ENCODE measurements at places on chromosomes 11 and 22.

GRCh38 chr22:31279327-31279669 lies 13.0 kb downstream of the PIK3IP1 start:
- DNase-seq: no peak

DNA sequence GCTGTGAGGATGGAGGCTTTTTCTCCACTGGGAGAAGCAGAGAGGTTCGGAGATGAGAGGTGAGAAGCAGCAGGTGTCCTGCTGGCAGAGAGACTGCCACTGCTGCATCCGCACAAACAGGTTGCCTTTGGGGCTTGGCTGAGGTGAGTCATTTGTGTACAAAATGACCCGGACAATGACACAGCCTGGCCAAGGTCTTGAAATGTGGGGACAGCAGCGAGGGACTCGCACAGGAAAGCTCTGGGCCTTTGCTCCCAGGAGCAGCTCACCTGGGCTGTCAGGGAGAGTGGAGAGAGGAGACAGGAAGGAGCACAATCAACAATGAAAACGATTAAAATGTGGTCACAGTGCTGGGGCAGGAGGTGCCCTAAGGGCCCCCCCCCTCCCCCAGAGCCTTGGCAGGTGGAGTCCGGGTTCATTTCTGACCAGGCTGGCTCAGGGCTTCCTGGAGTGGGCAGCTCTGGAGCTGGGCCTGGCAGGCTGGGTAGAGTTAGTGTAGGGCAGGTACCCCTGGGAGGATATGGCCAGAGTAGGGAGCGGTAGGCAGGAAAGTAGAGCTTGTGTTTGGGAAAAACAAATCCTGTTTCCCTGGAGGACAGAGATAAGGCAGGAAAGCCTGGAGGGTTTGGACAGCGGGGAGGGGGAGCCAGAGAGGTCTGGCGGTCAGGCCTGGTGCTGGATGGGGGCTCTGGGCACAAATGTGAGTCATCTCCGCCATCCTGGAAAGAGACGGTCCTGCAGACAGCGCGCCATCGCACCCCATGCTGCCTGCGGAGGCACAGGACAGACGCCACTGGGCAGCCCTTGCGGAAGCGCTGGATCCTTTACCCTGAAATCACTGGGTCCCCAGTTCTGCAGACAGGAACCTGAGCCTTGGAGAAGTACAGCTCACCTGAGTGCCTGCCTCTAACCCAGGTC lies 37.8 kb upstream of the CELSR1 start:
- DNase-seq: no peak

DNA sequence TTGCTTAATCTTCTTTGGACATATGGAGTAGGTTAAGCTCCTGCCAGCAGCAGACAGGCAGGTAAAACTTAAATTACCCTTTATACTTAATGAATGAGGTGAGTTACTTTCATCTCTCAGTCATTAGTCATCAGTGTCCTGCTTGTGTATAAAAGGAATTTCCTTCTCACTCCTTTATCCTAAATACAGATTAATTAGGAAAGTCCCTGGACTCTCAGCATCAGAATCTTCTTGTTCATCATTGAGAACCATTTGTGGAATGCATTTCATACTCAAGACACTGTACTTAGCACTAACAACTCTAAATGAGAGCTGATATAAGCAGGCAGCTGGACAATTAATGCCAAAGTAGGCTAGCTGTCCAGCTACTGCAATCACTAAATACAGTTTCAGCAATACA lies 630.4 kb downstream of the METTL15 start:
- DNase-seq: no peak

- no peak for DNase-seq
Observed at GRCh38 chr22:49699928-49700498, 127.7 kb downstream of the BRD1 start.

DNA sequence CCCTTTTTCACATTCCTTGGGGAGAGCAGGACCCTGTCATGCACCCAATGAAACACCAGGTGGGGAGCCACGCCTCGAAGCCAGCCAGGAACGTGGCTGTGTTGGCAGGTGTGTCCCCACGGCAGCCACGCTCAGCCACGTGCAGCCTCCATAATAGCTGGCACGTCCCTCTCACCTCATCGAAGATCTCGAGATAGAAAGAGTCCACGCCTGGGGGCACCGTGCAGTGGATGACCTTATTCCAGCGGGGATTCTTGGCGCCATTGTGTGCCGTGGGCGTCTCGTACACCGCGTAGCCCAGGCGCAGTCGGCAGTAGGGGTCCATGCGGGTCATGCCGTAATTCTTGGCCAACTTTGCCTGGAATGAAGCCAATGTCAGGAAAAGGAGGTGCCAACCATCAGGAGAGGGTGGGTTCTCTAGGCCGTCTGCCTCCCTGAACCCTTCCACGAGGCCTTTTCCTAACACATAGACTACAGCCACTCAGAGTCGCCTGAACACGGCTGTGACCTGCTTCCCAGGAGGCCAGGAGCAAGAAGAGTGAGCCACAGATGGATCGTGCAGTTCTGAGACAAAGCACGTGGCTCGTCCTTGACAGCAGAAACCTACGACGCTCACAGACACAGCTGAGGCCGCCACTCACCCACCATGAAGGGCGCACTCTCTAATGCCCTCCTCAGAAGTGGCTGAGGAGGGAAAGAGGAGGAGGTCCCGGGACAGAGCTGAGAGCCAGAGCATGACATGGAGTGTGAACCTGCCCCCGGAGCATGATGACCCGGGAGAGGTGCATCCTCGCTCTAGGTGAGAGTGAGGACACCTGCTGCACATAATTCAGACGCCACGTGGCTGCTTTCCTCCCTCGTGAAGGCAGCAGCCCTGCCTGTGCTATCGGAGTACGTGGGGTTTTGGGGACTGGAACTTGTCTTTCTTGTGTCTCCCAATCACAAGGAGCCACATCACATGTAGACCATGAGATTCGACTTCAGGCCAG lies 19.1 kb downstream of the TOLLIP start:
- no peak for DNase-seq

GRCh38 chr11:117838901-117839300 lies 14.4 kb upstream of the FXYD2 start:
- DNase-seq: no peak

- no peak for DNase-seq
Observed at GRCh38 chr11:11070976-11071375, 213.1 kb upstream of the ZBED5 start.

- DNase-seq: no peak
Observed at GRCh38 chr11:118895093-118896039, 11.7 kb downstream of the CXCR5 start.

- DNase-seq: no peak
Observed at GRCh38 chr11:19326499-19326898, 85.8 kb upstream of the E2F8 start.

DNA sequence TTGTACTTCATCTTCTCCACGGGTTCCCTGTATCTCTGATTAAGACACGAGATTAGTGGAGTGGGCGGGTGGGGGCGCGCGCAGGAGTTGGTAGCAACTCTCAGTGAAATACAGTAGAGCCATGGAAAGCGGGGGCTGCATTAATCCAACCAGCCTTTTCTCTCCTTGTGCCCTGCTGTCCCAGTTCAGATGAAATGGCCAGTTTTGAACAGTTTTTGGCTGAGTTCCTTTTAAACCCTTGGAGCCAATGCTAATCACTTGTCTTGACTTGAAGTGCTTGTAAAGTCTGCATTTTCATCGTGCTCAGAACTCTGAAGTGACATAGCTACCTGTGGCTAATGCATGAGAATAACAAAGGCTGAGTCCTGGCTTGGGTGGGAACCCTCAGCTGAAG lies 734 bp upstream of the TMEM123 start:
- no peak for DNase-seq

GRCh38 chr11:111230122-111230465 lies 15.4 kb upstream of the POU2AF2 start:
- no peak for DNase-seq

- no peak for DNase-seq
Observed at GRCh38 chr22:43292630-43293018, 50.5 kb downstream of the SCUBE1 start.

GRCh38 chr22:32810555-32811133 lies 9.1 kb downstream of the TIMP3 start:
- DNase-seq: no peak

DNA sequence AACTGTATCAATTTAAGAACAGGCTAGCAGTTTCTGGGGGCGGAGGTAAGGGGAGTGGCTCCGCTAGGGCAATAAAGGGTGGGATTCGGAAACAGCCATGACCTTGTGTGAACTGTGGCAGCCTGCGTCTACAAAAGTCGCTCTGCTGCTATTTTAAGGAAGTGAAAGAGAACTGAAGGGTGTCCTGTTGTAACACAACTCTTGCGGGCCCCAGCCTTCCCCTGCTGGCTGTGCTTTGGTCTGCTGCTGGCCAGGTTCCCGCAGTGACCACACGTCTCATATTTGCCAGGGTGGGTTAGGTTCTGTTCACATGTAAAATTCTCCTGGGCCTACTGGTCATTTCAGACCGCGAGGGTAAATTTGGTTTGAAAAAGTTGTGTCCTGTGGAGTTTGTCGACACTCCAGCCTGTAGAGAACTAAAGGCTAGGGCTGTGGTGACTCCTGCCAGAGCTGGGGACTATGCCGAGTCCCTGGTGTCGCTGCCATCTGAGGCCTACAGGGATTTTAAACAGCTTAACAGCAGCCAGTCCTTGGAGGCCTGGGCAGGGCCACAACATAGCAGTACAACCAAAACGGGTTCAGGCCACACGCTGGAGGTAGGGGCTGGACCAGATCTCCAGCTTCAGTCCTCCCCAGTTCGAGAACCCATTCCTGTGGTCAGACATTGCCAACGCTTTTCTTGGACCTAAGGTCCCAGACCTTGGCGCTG lies 1.1 kb upstream of the PPFIBP2 start:
- DNase-seq: peak; percentile 94

DNA sequence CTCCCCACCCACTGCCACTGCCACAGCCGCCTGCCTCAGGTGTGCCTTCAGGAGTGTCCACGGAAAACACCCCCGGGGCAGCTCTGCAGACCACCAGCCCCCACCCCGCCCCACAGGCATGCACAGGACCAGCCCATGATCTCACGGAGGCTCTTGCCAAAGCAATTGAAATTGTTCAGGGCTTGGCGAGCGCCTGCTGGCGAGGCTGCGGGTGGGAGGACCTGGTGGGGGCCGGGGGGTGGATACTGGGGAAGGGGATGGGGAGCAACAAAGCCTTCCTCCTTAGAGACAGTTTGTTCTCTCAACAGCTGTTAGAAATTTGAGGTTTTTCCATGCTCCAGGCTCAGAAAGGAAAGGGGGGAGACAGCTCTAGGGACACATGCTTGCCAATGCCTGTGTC lies 274.7 kb downstream of the MN1 start:
- no peak for DNase-seq

GRCh38 chr22:17060126-17060525 lies 24.7 kb upstream of the IL17RA start:
- DNase-seq: no peak

GRCh38 chr11:72112978-72113808 lies 698 bp upstream of the ANAPC15 start:
- DNase-seq: no peak

GRCh38 chr22:41181349-41182241 lies 23.5 kb upstream of the L3MBTL2 start:
- no peak for DNase-seq

DNA sequence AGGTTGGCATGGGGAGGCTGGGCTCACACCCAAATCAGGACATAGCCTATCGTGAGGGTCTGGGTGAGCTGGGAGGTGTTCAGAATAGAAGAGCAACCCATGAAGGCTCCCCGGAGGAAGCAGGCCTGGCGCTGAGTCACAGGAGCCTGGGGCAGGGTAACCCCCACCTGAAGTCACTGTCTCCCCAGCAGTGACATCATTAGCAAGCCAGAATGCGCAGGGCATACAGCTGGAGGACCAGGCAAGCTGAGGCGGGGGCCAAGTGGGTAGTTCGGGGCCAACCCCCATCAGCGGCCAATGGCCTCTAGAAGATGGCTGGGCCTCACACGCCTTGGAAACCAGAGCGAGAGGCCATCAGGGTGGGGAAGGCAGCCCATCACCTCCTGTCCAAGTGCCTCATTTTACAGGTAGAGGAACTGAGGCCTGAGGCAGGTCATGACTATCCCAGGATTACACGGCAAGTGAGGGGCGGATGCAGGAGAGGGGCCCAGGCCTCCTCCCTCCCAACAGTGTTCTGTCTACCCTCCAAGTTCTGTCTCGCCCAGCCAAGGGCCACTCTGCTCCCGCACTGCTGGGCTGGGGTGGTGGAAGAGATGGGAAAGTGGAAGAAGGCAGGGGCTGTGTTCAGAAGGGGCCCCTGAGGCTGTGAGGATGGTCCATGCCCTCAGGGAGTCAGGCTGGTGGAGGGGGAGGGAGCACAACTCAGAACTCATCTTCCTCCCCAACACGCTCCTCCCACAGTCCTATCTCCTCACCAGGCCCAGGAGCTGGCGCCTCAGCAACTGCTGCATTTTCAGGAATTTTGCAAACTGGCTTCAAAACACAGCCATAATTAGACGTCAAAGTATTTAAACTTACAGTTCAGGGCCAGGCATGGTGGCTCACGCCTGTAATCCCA lies 24.6 kb downstream of the RPL3 start:
- DNase-seq: no peak

DNA sequence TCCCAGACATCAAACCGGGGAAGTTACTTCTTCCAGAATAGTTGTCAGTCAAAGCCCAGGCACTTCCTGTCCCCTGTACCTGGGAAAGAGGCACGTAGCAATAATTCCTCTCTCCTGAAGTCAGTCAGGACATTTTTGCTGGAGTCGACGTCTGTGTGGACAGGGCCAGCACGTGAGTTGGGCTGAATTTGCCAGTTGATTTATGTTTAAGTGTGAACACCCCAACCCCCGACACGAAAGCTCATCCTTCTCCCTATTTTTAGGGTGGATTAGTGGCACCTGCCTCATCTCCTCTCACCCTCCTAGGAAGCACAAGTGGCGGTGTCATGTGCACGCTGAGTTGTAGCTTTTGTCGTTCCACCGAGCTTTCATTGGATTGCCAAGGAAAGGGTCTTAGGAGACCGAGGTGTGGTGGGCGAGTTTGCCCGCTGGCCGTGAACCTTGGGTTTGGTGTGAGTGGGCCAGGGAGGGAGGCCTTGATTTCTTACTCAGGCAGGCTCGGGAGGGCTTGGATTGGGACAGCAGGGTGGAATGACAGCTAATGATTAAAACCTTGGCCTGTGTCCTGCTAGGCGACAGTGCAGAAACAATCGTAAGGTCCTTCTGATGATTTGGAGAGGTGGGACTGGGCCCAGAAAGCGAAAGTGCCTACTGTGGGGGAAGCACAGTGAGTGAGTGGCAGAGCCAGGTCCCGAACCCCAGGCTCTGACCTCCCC lies 87.0 kb upstream of the CRYBB3 start:
- no peak for DNase-seq

DNA sequence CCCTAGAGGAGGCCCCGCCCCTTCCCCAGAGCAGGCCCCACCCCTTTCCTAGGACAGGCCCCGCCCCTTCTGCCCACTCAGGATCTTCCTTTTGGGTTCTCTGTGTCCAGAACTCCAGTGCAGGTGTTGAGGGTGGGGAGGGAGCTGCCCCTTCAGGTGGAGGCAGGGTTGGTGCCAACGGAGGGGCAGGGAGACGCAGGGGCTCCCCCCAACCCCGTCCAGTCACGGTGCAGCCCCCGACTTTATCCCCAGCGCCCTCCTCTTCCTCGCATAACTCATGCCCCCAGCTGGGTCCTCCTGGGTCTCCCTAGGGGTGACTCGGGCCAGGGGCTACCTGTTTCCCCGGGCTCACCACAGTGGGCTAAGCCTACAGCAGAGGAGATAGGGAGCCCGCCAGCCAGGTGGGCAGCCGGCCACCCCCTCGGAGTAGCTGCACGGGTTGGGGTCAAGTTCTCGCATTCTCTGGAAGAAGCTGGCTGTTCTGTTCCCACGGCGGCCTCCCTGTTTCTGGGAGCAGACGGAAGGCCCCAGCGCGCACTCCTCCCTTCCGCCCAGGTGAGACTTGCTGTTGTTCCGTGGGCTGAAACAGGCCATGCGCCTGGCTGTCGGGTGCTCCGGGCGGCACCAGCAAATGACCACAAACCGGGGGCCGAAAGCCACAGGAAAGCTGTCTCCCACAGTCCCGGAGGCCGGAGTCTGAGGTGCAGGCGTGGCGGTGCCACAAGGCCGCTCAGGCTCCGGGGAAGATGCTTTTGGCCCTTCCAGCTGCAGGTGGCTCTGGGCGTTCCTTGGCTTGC lies 38.9 kb downstream of the MUC2 start:
- DNase-seq: no peak

All from MV-4-11 (cell line).